C1 segment of cervical spinal cord (tissue), 14 donors: ENCODE measurements at places on chromosomes 1 and 21.

- no peak for DNase-seq
Observed at GRCh38 chr1:158998781-158999161, 10.9 kb upstream of the IFI16 start.

DNA sequence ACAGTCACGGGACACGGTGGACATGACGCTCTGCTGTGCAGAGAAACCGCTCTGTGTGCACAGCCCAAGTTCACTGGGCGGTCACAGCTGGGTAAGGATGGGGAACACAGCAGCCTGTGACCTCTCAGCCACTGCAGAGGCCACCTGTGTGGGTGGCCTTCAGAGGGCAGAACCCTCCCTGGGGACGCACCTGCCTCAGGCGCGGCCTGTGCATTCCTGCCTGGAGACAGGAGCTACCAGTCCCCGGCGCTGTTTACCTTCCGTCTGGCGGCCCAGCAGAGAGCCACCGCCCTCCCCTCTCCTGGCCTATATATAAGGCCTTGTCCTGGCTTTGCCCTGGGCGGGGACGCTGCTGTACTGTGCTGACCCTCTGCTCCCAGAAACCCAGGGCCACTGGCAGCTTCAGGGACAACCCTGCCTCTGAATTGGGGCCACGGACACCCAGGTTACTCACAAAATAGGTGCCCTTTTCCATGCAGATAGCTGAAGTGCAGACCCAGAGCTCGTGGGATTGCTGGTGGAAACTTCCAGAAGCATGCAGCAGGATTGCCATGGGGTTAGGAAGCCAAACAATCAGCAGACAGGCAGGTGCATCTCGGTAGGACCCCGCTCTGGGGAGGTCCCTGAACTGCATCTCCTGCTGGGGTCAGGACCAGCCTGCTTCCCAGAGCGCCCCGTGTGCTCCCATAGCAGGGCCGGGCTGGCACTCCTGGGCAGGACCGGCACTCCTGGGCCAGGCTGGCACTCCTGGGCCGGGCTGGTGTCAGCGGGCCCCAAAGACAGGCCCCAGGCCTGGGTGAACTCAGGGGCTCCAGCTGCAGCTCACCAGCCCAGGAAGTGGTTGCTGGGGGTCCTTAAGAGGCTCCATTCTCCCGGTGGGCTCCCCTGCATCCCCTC lies 83.6 kb downstream of the SIK1 start:
- DNase-seq = no peak

GRCh38 chr1:2981981-2982614 lies 39.2 kb upstream of the ACTRT2 start:
- no peak for DNase-seq

DNA sequence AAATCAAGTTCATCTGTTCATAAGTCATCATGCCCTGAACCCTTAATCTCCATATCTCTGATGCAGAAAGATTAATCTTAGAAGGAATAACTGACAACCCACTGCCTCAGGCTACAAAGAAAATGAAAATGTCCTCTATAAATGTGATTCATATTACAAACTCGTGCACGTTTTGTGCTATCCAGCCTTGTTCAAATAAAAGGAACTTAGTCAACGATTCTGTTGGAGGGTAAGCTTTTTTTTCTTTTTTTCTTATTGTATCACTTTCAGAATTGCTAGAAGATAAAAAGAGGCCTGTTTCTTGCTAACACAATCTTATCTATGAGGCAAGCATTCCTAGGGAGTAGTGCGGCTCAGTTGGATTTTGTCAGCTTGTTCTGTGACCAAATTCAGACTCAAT lies 228.4 kb downstream of the TM2D1 start:
- no peak for DNase-seq

- no peak for DNase-seq
Observed at GRCh38 chr1:44536357-44537209, 131.5 kb downstream of the RNF220 start.

DNA sequence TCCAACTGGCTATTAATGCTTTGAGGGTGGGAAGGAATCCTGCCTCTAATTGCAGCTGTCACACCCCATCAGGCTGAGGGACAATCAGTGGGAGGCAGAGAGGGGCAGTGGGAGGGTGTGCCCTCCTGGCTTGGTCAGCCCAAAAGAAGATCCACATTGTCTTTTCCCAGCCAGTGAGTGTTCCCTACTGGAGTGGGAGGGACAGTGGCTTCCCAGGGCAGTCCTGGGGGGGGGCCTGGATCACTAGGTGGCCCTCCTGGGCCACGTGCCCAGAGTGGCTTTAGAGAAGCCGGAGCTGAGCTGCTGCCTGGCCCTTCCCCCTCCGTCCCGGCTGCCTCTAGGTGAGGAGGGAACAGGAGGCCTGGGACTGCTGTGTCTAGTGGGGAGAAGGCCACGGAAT lies 14.0 kb downstream of the INKA2 start:
- peak; percentile 36 for DNase-seq

- DNase-seq = no peak
Observed at GRCh38 chr1:196308176-196308575, 300.1 kb downstream of the KCNT2 start.

- DNase-seq = no peak
Observed at GRCh38 chr1:84687714-84688462, 2.4 kb downstream of the SSX2IP start.

DNA sequence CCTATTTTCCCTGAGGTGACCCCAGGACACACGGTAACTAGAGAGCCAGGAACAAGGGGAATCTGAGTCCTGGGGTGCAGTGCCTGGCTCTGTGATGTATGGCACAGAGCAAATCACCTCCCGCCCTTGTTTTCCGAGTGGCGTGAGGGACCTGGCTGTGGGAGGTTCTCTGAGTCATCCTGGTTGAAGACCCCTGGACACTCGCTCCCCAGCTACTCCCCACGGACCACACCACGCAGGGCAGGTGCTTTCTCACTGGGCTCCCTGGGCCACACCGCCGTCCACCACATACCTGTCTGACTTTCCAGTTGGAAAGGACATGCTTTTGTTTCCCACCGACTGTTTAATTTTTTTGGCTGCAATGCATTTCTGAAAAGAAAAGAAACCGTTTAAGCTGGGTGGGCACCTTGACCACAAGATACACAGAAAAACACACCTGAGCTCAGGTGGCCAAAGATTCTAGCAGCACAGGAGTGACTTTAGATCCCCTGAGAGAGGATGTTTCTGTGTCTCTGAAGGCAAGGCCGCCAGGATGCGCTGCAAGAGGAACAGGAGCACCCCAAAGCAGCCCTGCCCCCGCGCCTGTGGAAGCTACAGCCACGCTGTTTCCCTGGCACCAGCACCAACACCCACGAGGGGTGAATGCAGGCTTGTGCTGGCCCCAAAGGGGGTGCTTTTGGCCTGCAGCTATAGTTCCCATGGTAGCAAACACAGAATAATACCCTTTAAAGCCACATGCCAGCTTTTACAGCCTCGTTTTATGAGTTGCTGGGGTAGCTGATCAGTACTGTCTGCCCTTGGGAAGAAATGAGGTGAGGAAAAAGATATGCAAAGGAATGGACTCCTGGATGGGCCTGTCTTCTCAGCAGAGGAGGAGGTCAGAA lies 8.1 kb upstream of the SRM start:
- no peak for DNase-seq

- no peak for DNase-seq
Observed at GRCh38 chr1:42955311-42956063, 3.2 kb downstream of the SLC2A1 start.

DNA sequence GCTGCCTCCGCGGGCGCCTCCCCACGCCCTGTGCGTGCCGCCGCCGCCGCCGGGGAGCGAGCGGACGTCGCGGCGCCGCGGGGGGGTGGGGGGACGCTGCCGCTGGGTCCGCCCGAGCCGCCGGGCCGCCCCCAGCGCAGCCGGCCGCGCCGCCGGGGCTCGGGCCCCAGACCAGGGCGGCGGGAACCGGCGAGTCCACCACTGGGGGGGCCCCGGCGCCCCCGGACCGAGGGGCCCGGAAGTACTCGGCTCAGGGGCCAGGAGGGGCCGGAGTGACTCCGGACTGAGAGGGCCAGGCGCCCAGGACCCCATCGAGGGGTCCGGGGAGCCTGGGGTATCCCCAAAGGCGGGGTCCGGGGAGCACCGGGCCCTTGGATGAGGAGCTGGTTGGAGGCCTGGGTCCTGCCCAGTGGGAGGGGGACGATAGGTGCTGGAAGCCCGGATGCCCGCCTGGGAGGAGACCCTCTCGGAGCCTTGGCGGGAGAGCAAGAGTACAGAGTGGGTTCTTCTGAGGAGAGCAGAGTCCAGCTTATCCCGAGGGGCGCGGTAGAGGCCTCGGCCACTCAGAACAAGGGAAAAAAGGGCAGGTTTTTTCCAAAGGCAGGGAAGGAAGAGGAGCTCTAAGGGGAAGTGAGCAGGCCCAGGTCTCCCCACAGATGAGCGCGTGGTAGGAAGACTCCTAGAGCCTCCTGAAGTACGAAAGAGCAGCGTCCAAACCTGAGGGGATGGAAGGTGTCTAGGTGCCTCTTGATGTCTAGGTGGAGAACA lies 556 bp downstream of the GMEB1 start:
- peak; percentile 67 for DNase-seq
